ENCODE measurements at places on chromosomes 6 and 20.

GRCh38 chr20:56360133-56360907 is 1.5 kb downstream of the FAM210B start:
- peak overlapping the region; percentile 8 for H3K27ac ChIP-seq
- H3K27me3 ChIP-seq, result no peaks in the 10 kb centered on the region
- H3K4me3 ChIP-seq, result peak overlapping the region; percentile 62
- H3K4me1 ChIP-seq, result peaks cover 19% of the 10 kb centered on the region
- peaks cover 16% of the 10 kb centered on the region for H3K36me3 ChIP-seq

GRCh38 chr6:5706124-5707033 is 300.3 kb downstream of the NRN1 start:
- no peak overlapping the region for H3K4me3 ChIP-seq
- no peak for DNase-seq
- H3K27ac ChIP-seq, result no peak overlapping the region
- no peaks in the 10 kb centered on the region for H3K4me1 ChIP-seq
- H3K36me3 ChIP-seq, result no peaks in the 10 kb centered on the region

- H3K27ac ChIP-seq, result no peak overlapping the region
- peaks cover 41% of the 10 kb centered on the region for H3K36me3 ChIP-seq
- DNase-seq, result no peak
- no peak overlapping the region for H3K4me3 ChIP-seq
- H3K4me1 ChIP-seq, result peaks cover 9% of the 10 kb centered on the region
- no peaks in the 10 kb centered on the region for H3K27me3 ChIP-seq
These were observed 2.6 kb downstream of the SRSF6 start for GRCh38 chr20:43460172-43460829.

DNA sequence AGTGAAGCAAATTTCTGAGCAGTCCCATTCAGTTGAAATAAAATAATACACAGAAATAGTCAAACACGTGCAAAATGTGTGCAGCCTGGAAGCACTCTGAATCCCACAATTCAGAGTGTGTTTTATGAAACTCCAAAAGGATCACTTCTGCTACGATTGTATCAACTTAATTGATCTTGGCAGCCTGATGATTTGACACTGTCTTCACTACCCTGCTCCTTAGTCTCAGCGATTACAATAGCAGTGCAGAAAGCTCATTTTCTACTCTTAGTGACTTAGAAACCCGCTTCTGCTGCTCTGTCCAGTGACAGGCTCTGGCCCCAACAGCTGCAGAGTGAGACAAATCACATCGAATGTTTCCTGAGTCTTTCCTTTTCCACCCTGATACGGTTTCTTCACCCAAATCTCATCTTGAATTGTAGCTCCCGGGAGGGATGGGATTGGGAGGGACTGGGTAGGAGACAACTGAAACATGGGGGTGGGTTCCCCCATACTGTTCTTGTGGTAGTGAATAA is 16.2 kb upstream of the EMILIN3 start:
- H3K27me3 ChIP-seq, result no peaks in the 10 kb centered on the region
- peak overlapping the region; percentile 74 for H3K27ac ChIP-seq
- peak; percentile 69 for DNase-seq
- peaks cover 29% of the 10 kb centered on the region for H3K4me1 ChIP-seq
- H3K36me3 ChIP-seq, result no peaks in the 10 kb centered on the region

- no peak overlapping the region for H3K27ac ChIP-seq
- H3K4me3 ChIP-seq, result no peak overlapping the region
- no peaks in the 10 kb centered on the region for H3K4me1 ChIP-seq
- no peaks in the 10 kb centered on the region for H3K27me3 ChIP-seq
- DNase-seq, result no peak
- no peaks in the 10 kb centered on the region for H3K36me3 ChIP-seq
These were observed 136.8 kb upstream of the PTPRK start for GRCh38 chr6:128657181-128657580.

GRCh38 chr20:20317621-20318364 is 50.1 kb upstream of the INSM1 start:
- no peaks in the 10 kb centered on the region for H3K36me3 ChIP-seq
- peaks cover 23% of the 10 kb centered on the region for H3K4me1 ChIP-seq
- no peak overlapping the region for H3K4me3 ChIP-seq
- no peaks in the 10 kb centered on the region for H3K27me3 ChIP-seq
- H3K27ac ChIP-seq, result peak overlapping the region; percentile 76

GRCh38 chr6:11718031-11718430 is 60.6 kb downstream of the ADTRP start:
- H3K27me3 ChIP-seq, result no peaks in the 10 kb centered on the region
- peaks cover under 1% of the 10 kb centered on the region for H3K4me1 ChIP-seq
- H3K36me3 ChIP-seq, result no peaks in the 10 kb centered on the region
- H3K4me3 ChIP-seq, result no peak overlapping the region

GRCh38 chr6:39357998-39358686 is 35.6 kb upstream of the KCNK16 start:
- H3K27me3 ChIP-seq, result no peaks in the 10 kb centered on the region
- H3K27ac ChIP-seq, result peak overlapping the region; percentile 59
- no peaks in the 10 kb centered on the region for H3K36me3 ChIP-seq
- DNase-seq, result peak; percentile 91
- peaks cover 13% of the 10 kb centered on the region for H3K4me1 ChIP-seq
- H3K4me3 ChIP-seq, result no peak overlapping the region

DNA sequence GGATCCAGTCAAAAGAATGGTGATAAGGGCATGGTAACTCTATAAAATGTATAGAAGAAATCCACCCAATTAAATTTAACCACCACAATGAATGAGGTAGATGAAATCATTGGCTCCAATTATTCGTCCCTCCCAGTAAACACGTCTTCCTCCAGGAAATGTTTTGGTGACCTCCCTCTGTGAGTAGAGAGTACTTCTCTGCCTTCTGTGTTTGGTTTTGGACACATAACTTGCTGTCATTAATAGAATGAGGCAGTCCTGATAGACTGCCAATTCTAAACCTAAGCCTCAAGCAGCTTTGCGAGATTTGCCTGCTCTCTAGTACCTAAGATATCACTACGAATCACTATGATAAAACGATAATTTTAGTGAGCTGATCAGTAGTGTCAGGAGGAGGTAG is 632.8 kb downstream of the HDGFL1 start:
- H3K27me3 ChIP-seq, result no peaks in the 10 kb centered on the region
- no peak for DNase-seq
- no peak overlapping the region for H3K4me3 ChIP-seq
- H3K4me1 ChIP-seq, result no peaks in the 10 kb centered on the region
- no peaks in the 10 kb centered on the region for H3K36me3 ChIP-seq
- H3K27ac ChIP-seq, result no peak overlapping the region

DNA sequence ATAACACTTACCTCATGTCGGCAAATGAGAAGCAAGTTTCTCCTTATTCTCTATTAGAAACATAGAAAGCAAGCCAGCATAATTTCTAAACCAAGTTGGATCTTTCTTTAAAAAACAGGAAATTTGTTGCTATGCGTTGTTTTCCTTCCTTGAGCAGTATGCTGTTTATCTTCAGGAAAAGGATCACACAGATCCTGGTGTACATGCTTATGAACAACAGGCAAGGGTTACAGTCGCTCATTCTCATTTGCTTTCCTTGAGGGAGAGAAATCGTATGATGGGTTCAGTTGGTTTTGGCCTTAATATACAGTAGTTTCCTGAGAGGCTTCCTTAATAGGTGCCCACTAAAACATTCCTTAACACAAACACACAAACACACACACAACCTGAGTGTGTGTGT is 118.8 kb downstream of the FYN start:
- H3K4me1 ChIP-seq, result peaks cover 29% of the 10 kb centered on the region
- DNase-seq, result no peak
- H3K36me3 ChIP-seq, result peaks cover 2% of the 10 kb centered on the region
- H3K27me3 ChIP-seq, result no peaks in the 10 kb centered on the region
- no peak overlapping the region for H3K4me3 ChIP-seq
- H3K27ac ChIP-seq, result peak overlapping the region; percentile 54

DNA sequence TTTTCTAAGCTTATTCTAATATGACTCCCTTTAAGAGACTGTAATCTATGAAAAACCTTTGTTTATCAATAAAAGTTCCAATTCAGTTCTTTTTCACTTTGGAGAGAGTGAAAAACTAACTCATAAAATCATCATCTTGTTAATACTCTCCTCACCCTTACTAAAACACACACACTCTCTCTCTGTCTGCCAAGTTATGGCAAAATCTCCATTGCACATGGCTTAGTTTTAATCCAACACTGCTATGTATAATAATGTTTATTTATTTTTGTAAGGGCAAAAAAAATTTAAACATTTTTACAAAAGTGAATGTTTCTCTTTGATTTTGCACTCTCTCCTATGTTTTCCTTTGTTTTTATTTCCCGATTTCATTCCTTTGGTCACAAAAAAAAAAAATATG is 253.2 kb downstream of the BMP7 start:
- H3K36me3 ChIP-seq, result no peaks in the 10 kb centered on the region

- H3K36me3 ChIP-seq, result no peaks in the 10 kb centered on the region
- no peak overlapping the region for H3K27ac ChIP-seq
- peaks cover 29% of the 10 kb centered on the region for H3K4me1 ChIP-seq
- no peak overlapping the region for H3K4me3 ChIP-seq
- DNase-seq, result no peak
These were observed 183.1 kb upstream of the MARCKS start for GRCh38 chr6:113674075-113674474.

DNA sequence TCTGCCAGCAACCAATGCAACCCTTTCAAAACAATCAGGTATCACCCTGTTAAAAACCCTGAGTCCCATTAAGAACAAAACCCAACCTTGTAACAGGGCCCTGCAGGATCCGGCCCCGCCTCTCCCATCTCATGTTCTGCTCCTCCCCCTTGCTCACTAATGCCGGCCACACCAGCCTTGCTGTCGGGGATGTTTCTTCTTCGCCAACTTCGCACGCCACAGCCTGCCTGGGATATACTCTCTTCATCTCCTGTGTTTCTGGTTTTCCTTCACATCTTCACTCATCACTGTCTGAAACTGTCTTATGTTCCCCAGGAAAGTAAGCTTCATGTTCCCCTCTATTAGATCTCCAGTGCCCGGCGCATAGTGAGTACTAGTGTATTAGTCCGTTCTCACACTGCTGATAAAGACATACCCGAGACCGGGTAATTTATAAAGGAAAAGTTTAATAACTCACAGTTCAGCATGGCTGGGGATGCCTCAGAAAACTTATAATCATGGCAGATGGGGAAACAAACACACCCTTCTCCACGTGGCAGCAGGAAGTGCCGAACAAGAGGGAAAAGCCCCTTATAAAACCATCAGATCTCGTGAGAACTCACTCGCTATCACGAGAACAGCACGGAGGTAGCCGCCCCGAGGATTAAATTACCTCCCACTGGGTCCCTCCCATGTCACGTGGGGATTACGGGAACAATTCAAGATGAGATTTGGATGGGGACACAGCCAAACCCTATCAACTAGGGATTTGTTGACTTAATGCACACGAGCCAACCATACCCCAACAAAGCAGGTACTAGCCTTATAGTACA is 5.1 kb downstream of the TP53RK start:
- H3K27me3 ChIP-seq, result no peaks in the 10 kb centered on the region
- peaks cover 11% of the 10 kb centered on the region for H3K36me3 ChIP-seq
- peak; percentile 86 for DNase-seq
- peak overlapping the region; percentile 50 for H3K4me3 ChIP-seq
- H3K27ac ChIP-seq, result peak overlapping the region; percentile 86

GRCh38 chr6:93789532-93789931 is 370.2 kb upstream of the EPHA7 start:
- H3K27ac ChIP-seq, result no peak overlapping the region
- peak; percentile 27 for DNase-seq
- H3K27me3 ChIP-seq, result no peaks in the 10 kb centered on the region
- no peaks in the 10 kb centered on the region for H3K36me3 ChIP-seq
- no peak overlapping the region for H3K4me3 ChIP-seq

DNA sequence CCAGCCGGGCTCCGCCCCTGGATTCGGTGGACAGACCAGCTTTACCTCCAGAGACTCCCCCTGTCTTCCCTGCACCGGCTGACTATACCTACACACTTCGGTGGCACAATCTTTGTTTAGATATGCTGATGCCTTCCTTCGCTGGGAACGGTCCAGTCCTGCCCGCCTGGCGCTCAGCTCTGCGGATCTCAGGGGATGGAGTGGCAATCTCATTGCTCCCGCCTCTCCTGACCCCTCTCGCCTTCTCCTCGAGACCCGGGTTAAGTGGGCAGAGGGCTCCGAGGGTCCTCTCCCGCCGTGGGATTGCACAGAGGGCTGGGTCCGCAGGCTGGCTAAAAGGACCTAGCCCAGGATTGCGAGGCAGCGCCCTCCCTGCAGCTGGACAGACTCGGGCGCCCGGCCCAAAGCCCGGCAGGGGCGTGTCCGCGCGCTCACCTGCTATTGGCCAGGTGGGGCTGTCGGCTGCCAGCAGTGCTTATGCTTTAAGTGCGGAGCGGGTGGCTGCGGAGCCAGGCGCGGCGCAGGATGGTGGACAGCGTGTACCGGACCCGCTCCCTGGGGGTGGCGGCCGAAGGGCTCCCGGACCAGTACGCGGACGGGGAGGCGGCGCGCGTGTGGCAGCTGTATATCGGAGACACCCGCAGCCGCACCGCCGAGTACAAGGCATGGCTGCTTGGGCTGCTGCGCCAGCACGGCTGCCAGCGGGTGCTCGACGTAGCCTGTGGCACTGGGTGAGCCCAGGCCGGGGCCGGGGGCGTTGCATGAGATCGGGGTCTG is at the start of gene GNMT:
Gene GNMT, plus strand, starts transcription at position 512 of the 777 bp plus-strand sequence. Its CDS starts 14 bp downstream, at position 526.
- peaks cover 11% of the 10 kb centered on the region for H3K27me3 ChIP-seq
- peak within 1 kb of the TSS; percentile 46 for H3K4me3 ChIP-seq
- peak; percentile 38 for DNase-seq
- H3K36me3 ChIP-seq, result peaks cover 32% of the 10 kb centered on the region
- H3K4me1 ChIP-seq, result peaks cover 13% of the 10 kb centered on the region

All from muscle of leg (tissue), 16 donors.